IPS DF 6.9 (cell line): ENCODE measurements at places on chromosomes 13 and 19.

DNA sequence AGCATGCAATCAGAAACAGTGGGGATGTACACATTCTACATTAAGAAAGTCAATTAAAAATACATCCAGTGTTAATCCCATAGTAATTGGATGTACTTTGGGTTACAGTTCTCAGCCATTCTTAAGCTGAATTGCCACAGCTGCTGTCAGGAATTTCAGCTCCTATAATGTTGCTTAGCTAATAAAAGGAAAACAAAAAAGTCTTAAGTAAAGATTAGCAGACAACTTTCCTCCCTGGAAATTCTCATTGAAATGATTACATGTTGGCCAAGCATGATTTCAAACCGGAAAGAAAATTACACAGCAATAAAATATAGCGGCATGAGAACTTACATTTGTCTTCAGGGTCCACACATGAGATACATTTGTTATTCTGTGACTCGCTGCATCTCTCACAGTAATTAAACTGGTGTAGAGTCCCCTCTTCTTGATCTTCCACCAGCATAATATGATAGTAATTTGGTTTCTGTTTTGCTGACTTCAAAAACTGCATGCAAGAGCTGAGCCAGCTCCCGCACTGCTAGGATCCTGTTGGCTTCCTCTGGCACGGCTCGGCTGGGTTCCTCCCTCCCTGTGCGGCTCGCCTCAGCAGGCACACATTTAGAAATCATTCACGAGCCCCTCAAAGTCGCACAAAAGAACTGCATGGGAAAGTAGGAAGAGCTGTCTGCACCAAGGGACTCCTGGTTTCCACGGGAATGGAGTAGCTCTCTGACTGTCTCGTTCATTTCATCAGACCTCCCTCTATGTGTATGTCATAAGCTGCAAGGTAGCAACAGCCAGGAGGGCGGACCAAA is at the start of gene HTR2A:
HTR2A (minus strand) TSS at position 713 of the 797 bp plus-strand sequence. CDS start 1,147 bp downstream, outside the sequence.
- H3K36me3 ChIP-seq = no peaks in the 10 kb centered on the region
- H3K4me3 ChIP-seq = no peak within 1 kb of the TSS
- H3K4me1 ChIP-seq = no peaks in the 10 kb centered on the region; the same call in 1 of the 2 replicates
- H3K27ac ChIP-seq = no peak within 1 kb of the TSS
- no peaks in the 10 kb centered on the region for H3K27me3 ChIP-seq

DNA sequence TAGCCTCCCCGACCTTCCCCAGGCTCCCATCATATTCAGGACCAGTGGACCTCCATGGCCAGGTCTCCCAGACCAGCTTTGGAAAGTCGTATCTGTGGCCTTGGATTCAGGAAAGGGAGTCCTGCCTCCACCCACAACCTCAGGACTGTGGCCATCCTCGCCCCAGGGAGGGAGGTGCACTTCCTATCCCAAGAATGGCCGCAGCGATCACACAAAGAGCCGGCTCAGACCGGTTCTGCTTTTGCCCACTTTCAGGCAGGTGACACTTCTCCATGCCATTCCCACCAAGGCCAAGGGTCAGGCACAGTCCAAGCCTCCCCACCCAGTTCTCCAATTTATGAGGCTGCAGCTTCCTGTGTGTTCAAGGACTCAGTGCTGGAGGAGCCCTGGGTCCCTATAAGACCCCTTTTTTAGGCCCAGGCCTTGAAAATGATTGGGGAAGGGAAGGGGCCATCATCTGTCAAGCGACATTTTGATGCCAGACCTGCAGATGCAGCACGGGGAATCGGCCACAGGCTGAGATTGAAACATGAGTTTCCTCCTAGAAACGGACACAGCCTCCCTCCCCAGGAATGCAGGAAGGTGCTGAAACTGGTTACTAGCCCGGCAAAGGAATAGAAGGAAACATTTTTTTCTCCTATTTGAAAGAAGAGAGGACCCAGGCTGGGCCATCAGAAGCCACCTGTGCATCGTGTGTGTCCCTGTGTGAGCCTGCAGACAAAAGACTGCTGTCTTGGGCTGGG is 65.6 kb upstream of the USE1 start:
- no peak overlapping the region for H3K4me3 ChIP-seq
- no peaks in the 10 kb centered on the region for H3K4me1 ChIP-seq
- H3K27me3 ChIP-seq = no peaks in the 10 kb centered on the region
- H3K27ac ChIP-seq = no peak overlapping the region
- no peak for DNase-seq

DNA sequence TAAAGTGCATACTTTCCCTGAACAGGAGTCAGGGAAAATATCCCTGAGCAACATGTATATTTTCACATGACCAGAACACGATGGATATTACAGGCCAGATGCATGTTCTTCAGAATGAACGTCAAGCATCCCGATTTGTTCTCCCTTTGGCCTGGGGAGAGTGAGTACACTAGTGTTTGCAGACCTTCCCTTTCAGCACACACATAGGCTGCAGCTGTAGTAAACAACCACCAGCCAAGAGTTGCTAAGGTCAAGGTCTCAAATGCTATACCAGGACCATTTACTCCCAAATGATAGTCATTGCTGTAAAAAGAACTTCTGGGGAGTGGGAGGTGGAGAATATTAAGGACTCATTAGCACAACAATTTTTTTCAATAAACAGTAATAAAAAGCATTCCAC is 3.0 kb downstream of the KLF12 start:
- no peak for DNase-seq
- H3K4me3 ChIP-seq = no peak overlapping the region
- H3K36me3 ChIP-seq = no peaks in the 10 kb centered on the region
- H3K27ac ChIP-seq = no peak overlapping the region
- H3K27me3 ChIP-seq = no peaks in the 10 kb centered on the region

DNA sequence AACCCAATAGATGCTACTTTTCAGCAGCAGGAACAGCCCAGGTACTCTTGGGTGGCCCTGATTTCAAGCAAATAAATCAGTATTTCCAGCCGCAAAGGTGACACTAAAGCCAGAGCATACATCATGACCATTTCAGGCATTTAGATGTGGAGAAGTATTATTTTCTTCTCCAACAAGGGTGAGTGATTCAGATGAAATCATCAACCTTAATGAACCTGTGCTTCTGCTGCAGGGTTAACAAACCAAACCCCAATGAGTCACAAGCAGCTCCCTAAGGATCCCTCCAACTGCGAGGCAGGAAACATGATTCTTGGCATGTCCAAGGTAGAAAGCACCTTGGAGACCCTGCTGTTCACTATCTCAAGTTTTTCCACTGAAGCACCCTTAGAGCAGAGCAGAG is 32.7 kb downstream of the MBNL2 start:
- no peak overlapping the region for H3K4me3 ChIP-seq
- no peak overlapping the region for H3K27ac ChIP-seq
- no peak for DNase-seq
- H3K27me3 ChIP-seq = no peaks in the 10 kb centered on the region

GRCh38 chr13:41652735-41653361 is 195.5 kb downstream of the RGCC start:
- no peak for DNase-seq
- H3K27me3 ChIP-seq = no peaks in the 10 kb centered on the region
- H3K4me1 ChIP-seq = no peaks in the 10 kb centered on the region
- H3K36me3 ChIP-seq = no peaks in the 10 kb centered on the region

GRCh38 chr19:6849876-6850275 is 37.5 kb upstream of the ADGRE1 start:
- DNase-seq = no peak
- H3K27ac ChIP-seq = no peak overlapping the region
- no peaks in the 10 kb centered on the region for H3K36me3 ChIP-seq
- no peak overlapping the region for H3K4me3 ChIP-seq

DNA sequence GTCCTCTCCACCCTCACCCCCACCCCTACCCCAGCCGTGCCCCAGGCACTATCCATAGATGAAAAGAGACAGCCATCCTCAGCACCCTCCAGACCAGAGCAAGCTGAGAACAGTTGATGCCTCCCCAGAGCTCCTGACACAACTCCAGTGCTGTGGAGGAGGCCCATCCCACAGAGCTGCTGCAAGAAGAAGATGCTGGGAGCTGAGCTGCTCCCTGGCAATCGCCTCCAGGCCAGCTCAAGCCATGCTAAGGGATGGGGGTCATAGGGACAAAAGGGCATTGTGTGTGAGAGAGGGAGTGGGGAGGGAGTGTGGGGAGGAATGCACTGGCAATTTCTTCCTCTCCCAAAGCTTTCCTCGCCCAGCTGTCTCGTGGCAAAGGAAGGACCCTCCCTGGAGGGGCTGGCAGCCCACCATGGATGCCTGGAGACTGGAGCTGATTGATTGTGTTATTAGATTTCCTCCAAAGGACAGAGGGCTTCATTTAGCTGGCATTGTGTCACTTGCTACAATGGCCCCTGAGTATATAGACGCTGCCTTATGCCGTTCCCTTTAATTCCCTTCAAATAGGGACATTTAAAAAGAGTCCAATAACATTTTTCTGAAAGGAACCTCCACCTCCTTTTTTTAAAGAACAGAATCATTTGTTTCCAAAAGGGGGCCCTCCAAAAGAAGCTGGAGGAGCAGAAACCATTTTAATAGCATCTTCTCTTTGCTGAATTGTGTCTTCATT is 476.4 kb downstream of the FOXO1 start:
- H3K36me3 ChIP-seq = no peaks in the 10 kb centered on the region
- H3K27me3 ChIP-seq = no peaks in the 10 kb centered on the region
- H3K4me1 ChIP-seq = peaks cover 4% of the 10 kb centered on the region; the same call in 1 of the 2 replicates
- no peak overlapping the region for H3K4me3 ChIP-seq
- no peak overlapping the region for H3K27ac ChIP-seq

- no peaks in the 10 kb centered on the region for H3K27me3 ChIP-seq
- no peak for DNase-seq
- no peak overlapping the region for H3K4me3 ChIP-seq
- H3K4me1 ChIP-seq = no peaks in the 10 kb centered on the region
- no peaks in the 10 kb centered on the region for H3K36me3 ChIP-seq
Observed at GRCh38 chr13:47287291-47287751, 390.5 kb upstream of the HTR2A start.

GRCh38 chr13:49938921-49939320 is 2.8 kb upstream of the SPRYD7 start:
- H3K4me3 ChIP-seq = no peak overlapping the region
- no peaks in the 10 kb centered on the region for H3K36me3 ChIP-seq
- no peak for DNase-seq
- H3K4me1 ChIP-seq = no peaks in the 10 kb centered on the region

DNA sequence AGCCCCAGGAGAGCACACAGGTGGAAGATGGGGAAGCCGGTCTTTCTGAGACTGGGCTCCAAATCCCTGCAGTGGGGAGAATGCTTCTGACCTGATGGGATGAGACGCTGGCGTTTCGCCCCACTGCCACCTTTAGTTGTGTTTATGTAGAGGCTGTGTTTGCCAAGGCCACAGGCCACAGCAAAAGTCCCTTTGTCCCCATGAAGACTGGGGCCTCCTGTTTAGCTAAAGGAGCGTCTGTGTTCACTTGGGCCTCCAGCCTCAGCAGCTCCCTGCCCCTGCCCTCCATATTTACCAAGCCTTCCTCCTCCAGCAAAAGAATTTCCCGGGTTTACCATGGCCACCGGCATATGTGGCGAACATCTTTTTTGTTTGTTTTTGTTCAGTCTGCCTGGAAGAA is 10.4 kb upstream of the KLK14 start:
- no peaks in the 10 kb centered on the region for H3K36me3 ChIP-seq
- no peak overlapping the region for H3K4me3 ChIP-seq
- no peaks in the 10 kb centered on the region; the same call in 1 of the 2 replicates for H3K4me1 ChIP-seq
- DNase-seq = no peak
